GM03348 (cell line): ENCODE measurements at places on chromosomes 6 and 20.

DNA sequence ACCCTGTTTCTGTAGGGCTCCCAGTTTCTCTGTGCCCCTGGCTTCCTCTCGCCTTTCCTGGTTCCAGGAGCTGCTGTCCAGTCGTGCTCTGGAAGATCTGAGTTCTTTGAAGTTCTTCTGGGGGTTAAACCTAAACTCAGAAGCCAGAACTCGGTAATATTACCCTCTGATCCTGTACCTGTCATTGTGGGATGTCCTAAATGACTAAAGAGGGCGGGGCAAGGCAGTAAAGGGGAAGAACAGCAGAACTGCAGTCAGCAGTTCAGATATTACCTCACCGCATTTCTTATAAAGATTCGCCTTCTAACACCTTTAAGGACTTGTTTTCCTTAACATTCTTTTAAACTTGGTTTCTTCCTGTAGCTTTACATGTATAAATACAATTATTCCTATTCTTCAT, 63.9 kb downstream of the FAM120B start:
- no peak for DNase-seq

DNA sequence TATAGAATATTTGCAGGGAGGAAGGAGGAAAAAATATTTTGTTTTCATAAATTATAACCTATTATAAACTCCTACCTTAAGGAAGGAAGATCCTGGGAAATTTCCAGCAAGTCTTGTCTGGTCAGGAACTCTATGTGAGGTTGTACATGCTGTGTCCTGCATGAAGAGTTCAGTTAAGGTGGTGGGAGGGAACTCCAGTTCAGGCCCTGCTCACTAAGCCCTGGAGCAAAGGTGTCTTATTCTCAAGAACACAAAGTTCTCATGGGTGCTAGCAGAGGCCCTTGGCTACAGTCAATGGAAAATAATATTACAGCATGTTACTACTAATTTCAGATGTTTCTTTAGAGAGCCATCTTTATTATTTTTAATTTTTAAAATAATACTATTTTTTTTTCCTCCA, 3.8 kb upstream of the OGFRL1 start:
- no peak for DNase-seq

- no peak for DNase-seq
Observed at GRCh38 chr6:169950558-169950957, 199.1 kb downstream of the ERMARD start.

DNA sequence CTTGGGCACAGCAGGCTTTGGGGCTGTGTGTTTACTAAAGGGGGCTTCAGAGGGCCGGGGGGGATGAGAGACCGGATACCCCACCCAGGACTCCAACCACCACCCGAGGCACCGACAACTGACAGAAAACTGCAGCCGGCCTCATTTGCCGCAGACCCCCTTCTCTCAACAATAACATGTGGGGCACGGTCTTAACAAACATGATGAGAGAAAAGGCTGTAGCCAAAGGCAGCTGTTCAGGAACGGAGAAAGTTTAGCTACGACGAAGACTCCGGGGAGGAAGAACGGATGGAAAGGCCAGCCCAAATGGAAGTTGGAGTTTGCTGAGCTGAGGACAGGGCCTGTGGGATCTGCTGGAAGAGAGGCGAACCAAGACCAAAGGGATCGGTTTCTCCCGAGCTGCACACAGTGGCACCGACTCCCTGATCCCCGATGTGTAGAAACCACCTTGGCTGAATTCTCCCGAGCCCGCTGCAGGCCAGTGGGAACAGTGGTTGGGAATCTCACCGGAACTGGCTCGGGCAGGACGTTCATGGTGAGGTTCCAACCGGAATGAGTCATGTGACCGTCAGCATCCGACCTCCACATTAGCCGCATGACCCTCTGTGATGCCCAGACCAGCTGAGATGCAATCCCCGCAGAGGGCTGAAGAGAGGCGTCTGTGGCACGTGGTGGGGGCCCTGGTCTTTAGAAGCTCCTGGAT, 359.3 kb downstream of the TAF4 start:
- no peak for DNase-seq

GRCh38 chr20:3071610-3072529, at the start of gene OXT:
Gene OXT, plus strand, starts transcription at chr20:3071620. Its CDS starts 36 bp downstream, at chr20:3071656.
- no peak for DNase-seq

DNA sequence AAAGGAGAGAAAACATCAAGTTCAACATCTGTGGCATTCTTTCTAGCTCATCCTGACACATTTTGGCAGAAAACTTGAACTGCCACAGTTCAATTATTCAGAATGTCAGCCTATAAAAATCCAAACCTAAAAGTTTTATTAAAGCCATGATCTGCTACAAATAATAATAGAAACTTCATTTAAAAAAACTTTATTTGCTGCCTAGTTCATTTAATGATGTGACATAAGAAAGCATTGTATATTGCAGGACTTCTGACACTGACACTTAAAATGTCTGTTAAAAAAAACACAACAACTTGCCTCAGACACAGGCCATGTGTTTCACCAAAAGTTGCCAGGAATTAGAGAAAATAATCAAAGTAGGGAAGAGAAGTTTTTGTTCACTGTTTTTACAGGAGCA, 88.3 kb upstream of the HTR1E start:
- DNase-seq, result no peak

- DNase-seq, result no peak
Observed at GRCh38 chr6:64146094-64146493, 510.5 kb downstream of the PHF3 start.

DNA sequence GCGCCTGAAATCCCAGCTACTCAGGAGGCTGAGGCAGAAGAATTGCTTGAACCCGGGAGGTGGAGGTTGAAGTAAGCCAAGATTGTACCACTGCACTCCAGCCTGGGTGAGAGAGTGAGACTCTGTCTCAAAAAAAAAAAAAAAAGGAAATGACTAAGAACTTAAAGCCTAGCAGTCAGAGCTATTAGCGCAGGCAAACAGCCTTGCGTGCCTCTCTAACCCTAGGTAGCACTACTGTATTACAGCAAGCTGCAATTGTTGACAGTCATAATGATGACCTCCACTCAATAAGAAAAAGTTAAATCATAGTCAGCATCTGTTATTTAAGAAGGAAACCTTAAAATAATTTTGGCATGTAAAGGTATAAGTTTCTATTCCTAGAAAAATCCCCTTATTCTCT, 14.4 kb downstream of the GSS start:
- no peak for DNase-seq

GRCh38 chr6:9504191-9504590, 910.7 kb downstream of the TFAP2A start:
- no peak for DNase-seq

- DNase-seq, result no peak
Observed at GRCh38 chr20:42594659-42595058, 595.0 kb downstream of the PTPRT start.

DNA sequence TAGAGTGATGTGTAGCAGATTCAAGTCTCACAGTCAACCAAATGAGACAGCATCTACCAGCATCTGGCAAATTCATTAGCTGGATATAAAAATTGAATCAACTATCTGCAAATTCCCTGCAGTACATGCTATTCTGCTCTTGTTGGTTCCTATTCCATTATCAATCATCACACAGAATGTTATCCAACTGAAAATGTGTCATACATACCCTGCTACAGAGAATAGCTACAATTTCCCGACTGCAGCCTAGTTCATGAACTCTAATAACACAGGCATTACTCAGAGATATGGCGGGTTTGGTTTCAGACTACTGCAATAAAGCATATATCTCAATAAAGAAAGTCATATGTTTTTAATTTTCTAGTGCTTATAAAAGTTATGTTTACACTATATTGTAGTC, 78.4 kb downstream of the AHI1 start:
- DNase-seq, result peak; percentile 35

DNA sequence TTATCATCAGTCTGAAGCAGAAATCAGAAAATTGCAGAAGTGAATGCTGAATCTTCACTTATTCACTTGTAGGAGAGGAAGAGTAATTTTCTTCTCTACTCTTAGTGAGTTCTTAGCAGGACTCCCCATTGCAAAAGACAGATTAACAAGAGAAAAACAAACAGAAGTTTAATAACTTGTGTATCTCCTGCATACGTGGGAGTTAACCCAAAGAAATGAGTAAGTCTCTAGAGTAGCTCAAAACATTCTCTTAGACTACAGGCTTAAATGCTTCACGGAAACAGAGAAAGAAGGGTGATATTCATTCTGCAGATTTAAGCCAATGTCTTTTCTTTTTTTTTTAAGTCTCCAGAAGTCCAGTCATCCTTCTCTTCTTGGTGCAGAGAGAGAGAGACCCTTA, 97.9 kb upstream of the TMEM181 start:
- no peak for DNase-seq

- DNase-seq, result peak; percentile 72
Observed at GRCh38 chr20:21235484-21236445, 67.4 kb upstream of the XRN2 start.

DNA sequence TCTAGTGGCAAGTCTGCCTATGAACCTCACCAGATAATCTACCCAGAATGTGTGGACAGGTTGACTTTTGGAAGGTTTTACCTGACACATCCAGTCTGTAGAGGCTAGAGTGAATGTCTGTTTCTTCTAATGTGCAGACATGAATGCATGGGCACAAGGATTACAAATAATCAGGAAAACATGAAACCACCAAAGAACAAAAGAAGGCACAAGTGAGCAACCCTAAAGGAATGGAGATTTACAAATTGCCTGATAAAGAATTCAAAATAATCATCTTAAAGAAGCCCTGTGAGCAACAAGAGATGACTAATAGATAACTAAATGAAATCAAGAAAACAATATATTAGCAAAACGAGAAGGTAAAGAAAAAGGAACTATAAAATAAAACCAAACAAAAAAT, 876.1 kb upstream of the ADGRB3 start:
- DNase-seq, result no peak

DNA sequence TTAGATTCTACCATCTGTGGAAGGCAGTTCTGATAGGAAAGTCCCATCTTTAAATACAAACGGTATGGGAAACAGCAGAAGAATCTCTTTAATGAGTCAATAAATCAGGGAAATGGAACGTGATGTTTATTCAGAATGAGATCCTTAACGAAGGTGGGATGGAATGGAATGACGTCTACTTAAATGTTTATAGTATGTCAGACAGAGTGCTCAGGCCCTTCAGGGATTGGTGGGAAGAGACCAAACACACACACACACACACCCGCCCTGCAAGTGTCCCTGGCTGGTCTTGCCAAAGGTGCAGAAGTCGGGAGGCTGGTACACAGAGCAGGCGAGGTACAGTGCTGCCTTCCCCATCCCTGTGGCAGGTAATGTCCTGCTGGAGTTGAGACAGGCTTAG, 164.0 kb downstream of the FARS2 start:
- no peak for DNase-seq

DNA sequence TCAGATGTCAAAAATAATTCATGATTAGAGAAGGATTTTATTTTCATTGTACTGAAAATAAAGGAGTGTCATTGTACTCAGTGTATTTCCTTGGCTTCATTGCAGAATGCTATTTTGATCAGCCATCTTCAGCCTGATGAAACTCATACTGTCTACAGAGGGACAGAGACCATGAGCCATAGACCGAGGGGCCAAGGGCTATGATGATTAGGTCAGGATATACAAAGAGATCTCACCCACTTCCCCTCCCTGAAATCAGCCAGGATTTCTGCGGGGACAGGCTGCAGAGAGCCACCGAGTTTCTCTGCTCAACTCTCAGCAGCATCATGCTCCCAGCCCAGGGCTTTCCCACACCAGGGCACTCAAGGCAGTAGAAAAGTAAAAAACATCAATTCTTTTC, 47.0 kb downstream of the ALDH8A1 start:
- no peak for DNase-seq

GRCh38 chr20:8291873-8292272, 159.8 kb downstream of the PLCB1 start:
- DNase-seq, result no peak

DNA sequence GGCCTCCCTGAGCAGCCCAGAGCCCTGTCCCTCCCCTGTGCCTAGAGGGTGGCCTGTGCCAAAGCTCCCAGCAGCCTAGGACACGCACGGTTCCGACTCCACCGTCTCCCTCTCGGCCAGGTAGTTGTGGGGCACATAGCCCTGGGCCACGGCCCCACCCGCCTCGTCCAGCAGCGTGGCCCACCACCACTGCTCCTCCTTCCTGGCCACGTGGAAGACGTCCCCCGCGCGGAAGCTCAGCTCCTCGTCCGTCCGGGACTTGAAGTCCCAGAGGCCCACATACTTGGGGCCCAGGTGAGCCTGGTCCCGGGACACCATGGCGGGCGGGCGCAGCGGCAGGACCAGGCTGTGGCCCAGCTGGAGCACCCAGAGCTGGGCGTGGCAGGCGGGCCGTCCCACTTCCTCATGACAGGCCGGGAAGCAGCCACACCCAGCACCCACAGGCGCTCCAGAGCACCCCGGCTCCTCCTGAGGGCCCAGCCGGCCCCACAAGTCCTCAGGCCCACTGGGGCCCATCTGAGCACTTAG, at the start of gene PTK6:
Gene PTK6, minus strand, starts transcription at position 380 of the 528 bp plus-strand sequence. Its CDS starts 62 bp downstream, at position 318.
- DNase-seq, result no peak

- DNase-seq, result no peak
Observed at GRCh38 chr6:114592506-114592905, 249.7 kb upstream of the HS3ST5 start.

DNA sequence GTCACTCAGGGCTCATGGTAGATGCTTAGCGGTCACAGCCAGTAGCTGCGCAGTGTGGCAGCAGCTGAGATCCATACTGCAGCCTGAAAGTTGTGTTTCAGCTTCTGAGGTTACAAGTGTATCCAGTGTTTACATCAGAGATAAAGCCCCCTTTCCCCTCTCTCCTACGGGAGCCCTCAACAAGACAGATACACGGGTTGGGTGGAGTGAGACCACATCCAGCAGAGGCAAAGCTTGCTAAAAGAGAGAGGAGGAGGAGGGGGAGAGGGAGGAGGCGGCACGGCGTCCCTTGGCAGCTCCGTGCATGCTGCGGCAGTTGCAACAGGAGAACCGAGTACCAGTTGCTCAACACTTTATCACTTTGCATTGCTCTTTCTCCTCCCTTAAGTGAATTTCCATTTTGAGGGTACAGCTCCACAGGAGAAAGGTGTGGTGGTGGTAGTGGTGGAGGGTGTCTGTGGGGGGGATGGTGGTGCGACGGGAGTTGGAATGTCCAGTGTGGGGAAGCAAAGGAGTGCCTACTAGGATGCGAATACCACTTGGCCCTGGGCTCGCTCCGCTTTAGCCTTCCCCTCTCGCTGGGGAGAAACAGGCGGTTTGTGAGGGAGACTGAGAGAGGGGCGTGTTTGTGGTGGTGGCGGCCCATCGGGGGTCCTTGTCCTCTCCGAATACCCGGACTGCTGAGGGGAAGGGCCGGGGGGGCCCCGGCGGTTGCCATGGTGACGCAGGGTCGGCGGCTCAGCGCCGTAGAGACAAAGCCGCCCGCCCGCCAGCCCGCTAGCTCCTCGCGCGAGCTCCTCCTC, 405 bp upstream of the RNF182 start:
- DNase-seq, result peak; percentile 48
